CD4-positive, alpha-beta T cell treated with Interleukin-1 beta for 1 hour (primary cell): ENCODE measurements at places on chromosomes 12 and 14.

DNA sequence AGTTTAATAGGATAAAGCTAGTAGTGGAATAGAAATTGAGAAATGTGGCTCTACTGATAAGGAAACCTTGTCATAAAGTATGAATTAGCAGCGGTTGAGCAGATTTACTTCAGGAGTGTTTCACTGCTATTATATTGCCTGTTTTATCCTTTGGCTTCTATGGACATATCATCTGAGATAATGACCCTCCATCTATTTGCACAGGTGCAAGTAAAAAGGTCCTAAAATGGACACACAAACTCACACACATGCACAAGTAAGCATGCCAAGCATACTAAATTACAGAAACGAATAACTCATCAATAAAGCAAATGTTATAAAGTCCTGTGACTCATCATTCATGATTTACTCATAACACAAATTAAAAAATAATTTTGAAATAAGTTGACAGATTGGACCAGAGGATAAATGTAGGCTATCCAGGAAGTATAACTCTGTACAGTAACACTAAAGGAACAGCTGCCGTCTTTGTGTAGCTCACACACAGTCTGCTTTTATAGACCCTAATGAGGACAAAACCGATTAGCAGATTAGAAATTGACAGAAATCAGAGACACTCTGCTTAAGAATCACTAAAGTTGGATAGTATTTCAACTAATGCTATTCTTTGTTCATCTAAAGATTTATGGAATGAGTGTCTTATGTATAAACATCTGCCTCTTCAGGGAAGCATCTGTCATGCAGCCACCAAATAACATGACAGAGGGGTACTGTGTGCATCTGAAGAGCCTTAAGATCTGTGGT is 73.9 kb downstream of the SYT1 start:
- DNase-seq = no peak

- DNase-seq = no peak
Measured at GRCh38 chr12:107399046-107399445, 286.6 kb upstream of the PWP1 start.

DNA sequence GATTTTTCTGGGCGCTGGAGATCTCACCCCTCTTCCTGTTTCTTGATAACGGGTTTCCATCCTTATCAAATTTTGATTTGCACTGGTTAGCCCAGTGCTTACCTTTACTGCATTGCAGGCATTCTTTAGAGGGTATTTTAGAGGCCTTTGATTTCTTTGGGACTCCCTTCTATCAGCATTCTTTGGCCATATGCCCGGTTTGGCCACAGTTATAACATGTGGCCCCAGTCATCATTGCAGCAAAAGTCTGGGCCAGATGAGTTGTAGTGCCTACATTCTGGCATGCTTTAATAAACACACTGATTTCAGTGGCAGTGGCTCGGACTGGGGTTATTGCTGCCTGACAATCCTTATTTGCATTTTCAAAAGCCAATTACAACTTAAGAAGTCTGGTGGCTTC is 82.3 kb downstream of the KCNMB4 start:
- no peak for DNase-seq

GRCh38 chr14:24397639-24398292 is 1.0 kb upstream of the NYNRIN start:
- DNase-seq = no peak

- no peak for DNase-seq
Measured at GRCh38 chr12:118137148-118137678, 1.3 kb downstream of the PEBP1 start.

- DNase-seq = no peak
Measured at GRCh38 chr14:64117671-64118402, 176.3 kb downstream of the ESR2 start.

GRCh38 chr12:106114447-106115068 is 24.2 kb downstream of the NUAK1 start:
- DNase-seq = no peak

GRCh38 chr12:97645726-97646125 is 183.1 kb downstream of the RMST start:
- DNase-seq = no peak

GRCh38 chr12:65248656-65249633 is 29.5 kb upstream of the MSRB3 start:
- DNase-seq = no peak

DNA sequence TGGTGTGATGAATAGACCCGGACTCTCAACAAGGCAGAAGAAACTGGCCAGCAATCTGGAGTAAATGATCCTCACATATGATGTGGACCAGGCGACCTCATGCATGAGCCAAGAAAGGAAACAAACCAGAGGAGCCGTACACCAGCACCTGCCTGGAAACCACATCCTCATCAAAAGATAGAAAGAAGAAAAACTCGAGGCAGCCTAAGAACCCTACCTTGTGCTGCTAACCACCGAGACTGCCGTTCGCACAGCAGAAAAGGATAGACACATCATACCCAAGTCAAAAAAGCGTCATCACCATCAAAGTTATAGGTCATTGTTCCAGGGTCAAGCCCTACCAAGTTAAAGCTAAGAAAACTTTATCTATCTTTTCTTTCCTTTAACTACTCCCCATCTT is 66.7 kb downstream of the RESF1 start:
- DNase-seq = peak; percentile 38

GRCh38 chr14:61866932-61867920 is 105.0 kb downstream of the SNAPC1 start:
- no peak for DNase-seq

DNA sequence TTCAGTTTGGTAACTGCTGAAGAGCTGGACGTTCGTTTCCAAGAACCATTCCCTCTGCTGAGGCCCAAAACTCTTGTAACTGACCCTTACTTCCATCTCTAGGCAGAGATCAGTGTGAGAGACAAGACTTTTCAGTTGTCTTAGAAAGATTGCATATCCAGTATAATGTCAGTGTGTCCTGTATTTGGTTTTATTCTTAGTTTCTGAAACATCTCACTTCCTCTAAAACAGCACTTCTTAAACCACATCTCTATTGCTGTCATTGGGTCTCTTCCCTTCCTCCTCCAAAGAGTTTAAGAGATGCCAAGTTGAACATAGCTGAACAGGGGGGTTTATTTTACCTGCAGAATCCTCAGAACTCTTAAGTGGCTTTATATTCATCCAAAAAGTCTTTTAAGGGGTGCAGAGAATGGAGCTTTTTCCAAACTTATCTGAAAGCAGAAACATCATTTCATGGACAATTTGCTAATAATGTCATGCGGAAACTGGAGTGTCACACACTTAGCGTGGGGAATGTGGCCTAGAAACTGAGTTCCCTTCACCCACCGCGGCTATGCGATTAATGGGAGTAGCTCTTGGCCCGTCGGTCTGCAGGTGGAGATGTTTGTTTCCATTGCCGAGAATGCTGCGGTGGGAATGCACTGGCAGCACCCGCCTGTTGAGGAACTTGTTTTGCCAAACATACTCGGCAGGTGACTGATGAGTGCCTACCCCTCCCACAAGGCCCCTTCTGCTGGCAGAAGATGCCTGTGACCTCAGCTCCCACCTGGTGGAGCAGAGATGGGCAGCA is 148.2 kb downstream of the ADGRD1 start:
- DNase-seq = no peak

DNA sequence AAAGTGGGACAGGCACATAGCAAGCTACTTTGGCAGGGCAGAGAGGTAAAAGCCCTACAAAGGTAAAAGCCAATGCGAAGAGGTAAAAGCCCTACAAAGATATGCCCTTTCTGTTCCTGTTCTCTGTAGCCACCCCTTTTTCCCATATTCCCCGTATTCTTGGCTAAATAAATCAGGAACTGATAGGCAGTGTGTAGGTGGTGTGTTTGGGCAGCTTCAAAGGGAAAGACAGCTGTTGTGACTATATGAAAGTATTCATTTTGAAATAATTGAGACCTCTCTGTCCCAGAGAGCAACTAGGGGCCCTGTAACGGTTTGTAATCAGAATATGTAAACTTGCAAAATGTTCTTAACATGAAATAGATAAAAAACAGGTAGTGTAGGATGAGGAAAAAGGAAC is 11.3 kb upstream of the SLC41A2 start:
- no peak for DNase-seq

DNA sequence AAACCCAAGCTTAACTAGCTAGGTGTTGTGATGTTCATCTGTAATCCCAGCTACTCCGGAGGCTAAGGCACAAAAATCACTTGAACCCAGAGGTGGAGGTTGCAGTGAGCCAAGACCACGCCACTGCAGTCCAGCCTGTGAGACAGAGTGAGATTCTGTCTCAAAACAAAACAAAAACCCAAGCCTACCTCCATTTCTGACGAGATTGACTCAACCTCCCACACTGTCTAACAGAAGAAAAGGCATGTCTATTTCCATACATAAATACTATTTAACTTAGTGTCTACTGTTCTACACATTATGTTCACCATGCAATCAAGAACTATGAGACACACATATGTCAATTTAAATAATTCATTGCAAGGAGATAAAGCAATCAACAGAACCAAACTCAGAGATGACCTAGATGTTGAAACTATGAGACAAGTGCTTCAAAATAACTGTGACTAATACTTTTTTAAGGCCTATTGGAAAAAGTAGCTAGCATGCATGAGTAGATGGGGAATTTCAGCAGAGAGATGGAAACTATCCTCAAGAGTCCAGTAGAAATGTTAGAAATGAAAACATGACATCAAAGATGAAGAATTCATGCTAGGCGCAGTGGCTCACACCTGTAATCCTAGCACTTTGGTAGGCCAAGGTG is 75.9 kb upstream of the DHRS4 start:
- DNase-seq = no peak

GRCh38 chr12:74021937-74022336 is 515.7 kb upstream of the ATXN7L3B start:
- DNase-seq = no peak

DNA sequence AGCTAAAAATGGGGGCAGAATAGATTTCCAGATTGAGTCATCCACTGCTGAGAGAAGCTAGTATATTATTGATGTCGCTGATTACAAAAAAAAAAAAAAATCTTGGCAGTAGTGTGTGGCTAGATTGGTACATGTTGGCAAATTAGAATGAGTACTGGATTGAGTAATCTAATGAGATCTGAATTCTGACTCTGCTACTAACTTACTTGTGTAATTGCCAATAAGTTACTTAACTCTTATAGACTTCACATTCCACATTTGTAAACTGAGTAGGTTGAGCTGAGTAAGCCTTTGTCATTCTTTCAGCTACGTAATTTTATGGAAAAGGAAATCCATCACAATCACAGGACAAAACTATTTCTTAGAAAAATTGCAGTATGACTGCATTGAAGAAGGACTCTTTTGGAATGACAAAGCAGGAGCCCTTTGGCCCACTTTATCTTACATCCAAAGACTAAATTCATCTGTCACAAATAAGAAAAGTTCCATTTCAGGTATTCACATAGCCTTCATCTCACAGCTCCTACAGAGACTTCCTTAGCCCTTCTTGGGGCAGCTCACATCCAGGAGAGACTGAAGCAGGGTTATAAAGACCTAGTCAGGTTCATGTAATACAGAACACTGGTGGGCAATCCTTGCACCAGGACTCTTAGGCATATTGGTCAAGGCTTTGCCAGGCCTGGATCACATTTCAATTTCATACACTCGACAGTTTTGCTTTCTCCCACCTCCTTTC is 197.3 kb upstream of the CPNE8 start:
- no peak for DNase-seq

- no peak for DNase-seq
Measured at GRCh38 chr14:100359881-100360280, 36.7 kb downstream of the SLC25A47 start.

GRCh38 chr12:112111931-112112330 is 3.3 kb upstream of the NAA25 start:
- DNase-seq = no peak

GRCh38 chr14:96592591-96593386 is 90.6 kb downstream of the PAPOLA start:
- peak; percentile 54 for DNase-seq
